ENCODE measurements at places on chromosomes 3 and 15.

DNA sequence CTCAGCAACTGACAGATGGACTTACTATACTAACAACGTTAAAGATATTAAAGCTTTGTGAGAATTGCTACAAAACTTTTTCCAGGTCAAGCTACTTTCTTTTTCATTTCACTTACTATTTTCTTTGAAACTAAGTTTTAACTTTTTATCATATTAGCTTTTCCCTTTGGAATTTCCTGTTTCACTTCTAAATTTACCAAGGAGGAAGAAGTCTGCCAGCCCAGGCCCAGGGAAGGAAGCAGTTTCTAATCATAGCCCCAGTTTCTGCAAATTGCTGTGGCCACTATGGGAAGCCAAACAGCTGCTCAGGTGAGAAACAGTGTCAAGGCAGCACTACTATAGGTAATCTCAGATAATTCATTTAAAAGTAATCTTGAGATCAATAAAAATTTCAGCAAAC lies 18.4 kb downstream of the CYFIP1 start:
- DNase-seq: no peak

DNA sequence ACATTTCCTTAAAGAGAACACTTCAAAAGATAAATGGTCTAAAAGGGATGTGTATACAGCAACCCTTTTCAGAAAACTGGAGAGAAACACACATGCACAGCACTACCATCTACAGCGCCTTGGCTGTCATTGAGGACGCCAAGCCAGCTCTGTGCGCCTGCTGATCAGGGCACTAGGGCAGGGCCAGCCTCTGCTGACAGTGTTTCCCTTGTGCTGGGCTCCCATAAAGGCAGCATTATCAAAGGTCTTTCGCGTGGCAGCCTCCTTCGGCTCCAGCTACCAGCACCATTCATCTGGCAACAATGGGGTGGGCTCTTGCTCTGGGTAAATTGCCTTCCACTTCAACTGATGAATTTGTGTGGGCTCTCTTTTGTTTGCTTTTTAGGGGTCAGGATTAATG lies 53.4 kb downstream of the LDHAL6B start:
- no peak for DNase-seq

GRCh38 chr3:158430968-158431367 lies 140.0 kb upstream of the MLF1 start:
- no peak for DNase-seq

- no peak for DNase-seq
These were observed 64.2 kb downstream of the CYFIP1 start for GRCh38 chr15:22915866-22916515.

GRCh38 chr15:80180468-80180867 lies 27.7 kb downstream of the FAH start:
- no peak for DNase-seq

DNA sequence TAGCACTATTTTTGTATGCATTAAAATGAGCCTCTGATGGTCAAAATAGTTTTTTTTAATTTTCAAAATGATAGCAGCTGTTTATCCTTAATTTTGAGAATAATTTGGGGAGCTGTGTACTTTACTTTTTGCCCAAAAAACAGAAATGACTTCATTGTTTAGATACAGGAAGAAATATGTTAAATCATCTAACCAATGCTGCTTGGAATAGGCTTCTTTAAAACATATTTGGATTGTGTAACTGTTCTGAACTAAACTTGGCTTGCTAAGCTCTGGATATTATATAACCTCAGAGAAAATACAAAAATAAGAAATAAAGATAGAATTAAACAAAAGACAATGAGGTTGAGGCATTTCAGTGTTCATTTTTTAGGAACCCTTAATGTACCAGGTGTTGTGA lies 119.3 kb downstream of the SERPINI1 start:
- DNase-seq: no peak

- DNase-seq: no peak
These were observed 36.8 kb upstream of the SUCLG2 start for GRCh38 chr3:67691207-67691606.

GRCh38 chr3:12627370-12627769 lies 36.5 kb downstream of the RAF1 start:
- no peak for DNase-seq

GRCh38 chr15:32674681-32675080 lies 33.2 kb downstream of the SCG5 start:
- DNase-seq: no peak

DNA sequence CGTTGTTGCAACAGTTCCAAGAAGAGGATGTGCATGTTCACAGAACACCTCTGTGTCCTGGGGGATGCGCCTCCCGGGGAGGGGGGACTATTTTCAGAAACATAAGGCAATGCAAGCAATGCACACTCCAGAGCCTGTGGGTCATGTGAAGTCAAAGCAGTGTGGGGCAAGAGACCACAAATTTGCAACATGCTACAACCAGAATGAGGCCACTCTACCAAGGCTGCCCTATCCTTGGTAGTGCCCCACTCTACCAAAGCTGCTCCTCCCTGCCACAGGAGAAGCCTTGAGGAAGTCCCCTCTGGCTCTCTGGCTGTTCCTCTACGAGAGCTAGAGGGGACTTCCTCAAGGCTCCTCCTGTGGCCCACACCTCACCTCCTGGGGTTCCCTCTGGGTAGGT lies 8.4 kb upstream of the NR2C2 start:
- DNase-seq: no peak

DNA sequence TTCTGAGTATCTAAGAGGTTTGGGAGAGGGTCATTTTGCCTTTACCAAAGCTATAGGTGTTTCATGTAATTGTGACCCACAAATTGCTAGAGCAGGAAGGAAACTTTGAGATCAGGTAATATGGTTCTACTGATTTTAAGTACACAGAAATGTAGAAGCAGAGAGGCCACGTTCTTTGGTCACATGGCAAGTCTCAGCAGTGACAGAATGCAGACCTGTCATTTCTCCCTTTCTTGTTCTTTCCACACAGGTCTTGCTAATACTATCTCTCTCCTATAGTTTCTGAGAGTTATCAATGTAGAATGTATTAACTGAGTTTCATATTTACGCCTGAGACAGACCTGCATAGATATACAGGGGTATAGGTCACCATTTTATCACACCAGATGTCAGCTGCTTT lies 10.9 kb upstream of the RTP1 start:
- DNase-seq: no peak

- no peak for DNase-seq
These were observed 266.3 kb downstream of the CHL1 start for GRCh38 chr3:462851-463250.

GRCh38 chr15:39132070-39132469 lies 448.8 kb upstream of the THBS1 start:
- no peak for DNase-seq

GRCh38 chr3:114721864-114722263 lies 425.2 kb downstream of the ZBTB20 start:
- no peak for DNase-seq

GRCh38 chr3:135314237-135314636 lies 519.2 kb downstream of the EPHB1 start:
- no peak for DNase-seq

DNA sequence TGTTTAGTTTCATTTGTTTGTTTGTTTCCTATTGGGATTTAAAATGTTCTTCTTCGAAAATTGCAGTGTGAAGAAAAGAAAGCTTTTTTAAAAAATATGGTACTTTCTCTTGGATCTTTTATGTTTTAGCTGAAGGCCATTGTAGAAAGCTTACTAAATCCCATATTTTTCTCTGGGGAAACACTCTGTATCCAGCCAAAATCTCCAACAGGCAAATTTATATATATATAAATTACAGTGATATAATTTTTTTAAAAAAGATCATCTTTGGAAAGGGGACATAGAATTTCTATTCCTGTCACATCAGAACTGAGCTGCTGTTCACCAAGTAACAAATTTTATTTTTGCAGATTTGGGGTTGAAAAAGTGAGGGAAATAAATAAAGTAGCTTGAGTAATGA lies 19.6 kb upstream of the EPHA3 start:
- DNase-seq: no peak

- DNase-seq: no peak
These were observed 7.0 kb downstream of the SUCLG2 start for GRCh38 chr3:67647390-67647878.

GRCh38 chr3:108555966-108556581 lies 33.2 kb downstream of the CIP2A start:
- no peak for DNase-seq

DNA sequence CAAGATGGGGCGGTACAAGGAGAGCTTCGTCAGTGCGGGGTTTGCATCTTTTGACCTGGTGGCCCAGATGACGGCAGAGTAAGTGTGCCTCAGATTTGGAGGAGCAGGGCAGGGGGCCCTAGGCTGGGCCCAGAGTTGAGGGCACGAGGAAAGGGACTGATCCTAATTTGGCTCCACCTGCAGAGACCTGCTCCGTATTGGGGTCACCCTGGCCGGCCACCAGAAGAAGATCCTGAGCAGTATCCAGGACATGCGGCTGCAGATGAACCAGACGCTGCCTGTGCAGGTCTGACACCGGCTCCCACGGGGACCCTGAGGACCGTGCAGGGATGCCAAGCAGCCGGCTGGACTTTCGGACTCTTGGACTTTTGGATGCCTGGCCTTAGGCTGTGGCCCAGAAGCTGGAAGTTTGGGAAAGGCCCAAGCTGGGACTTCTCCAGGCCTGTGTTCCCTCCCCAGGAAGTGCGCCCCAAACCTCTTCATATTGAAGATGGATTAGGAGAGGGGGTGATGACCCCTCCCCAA lies 19.8 kb downstream of the EPHB3 start:
- no peak for DNase-seq

GRCh38 chr3:155093261-155093660 lies 13.1 kb downstream of the MME start:
- DNase-seq: no peak

GRCh38 chr3:100556673-100557310 lies 52.6 kb upstream of the ADGRG7 start:
- DNase-seq: no peak

DNA sequence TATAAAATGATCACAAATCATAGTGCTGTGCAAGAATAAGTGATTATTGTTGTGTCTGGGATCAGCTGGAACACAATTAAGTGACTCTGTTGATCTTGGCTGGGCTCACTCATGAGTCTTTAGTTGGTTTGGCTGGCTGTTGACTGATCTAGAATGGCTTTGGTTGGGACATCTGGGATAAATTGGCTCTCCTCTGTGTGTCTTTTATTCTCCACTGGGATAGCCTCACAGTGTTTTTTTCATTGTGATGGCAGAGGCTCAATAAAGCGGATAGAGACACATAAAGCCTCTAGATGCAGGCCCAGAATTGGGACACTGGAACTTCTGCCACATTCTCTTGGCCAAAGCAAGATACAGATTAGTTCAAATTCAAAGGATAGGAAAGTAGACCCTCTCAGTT lies 735.6 kb downstream of the PDCD6IP start:
- no peak for DNase-seq

DNA sequence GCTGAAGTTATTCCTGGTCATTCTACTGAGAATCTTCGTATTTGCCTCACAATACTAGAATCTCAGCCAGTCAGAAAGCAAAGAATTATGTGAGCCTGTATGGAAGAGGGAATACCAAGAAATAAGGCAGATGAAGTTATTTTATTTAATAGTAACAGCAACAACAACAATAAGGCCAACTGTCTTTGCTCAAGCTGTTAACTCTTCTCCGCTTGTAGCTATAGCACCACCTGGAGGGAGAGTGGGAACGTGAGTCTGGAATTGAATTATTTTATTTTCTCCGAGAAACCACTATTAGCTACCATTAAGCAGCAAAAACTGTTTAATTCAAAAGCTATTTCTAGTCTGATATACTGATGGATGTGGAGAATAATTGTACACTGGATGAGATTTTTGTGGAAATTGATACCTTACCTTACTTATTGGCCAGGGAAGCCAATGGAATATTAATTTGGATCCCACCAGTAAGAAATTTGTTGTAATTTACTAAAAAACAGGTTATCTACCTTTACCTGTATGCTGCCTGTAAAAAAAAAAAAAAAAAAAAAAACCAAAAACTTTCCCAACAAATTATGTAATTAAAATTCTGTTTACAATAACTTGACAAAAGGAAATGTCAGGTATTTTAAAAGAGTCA lies 50.1 kb downstream of the CALML4 start:
- DNase-seq: no peak

- DNase-seq: no peak
These were observed 21.5 kb upstream of the NPTN start for GRCh38 chr15:73654659-73655058.

GRCh38 chr3:139119331-139120025 lies 74.8 kb upstream of the PRR23C start:
- no peak for DNase-seq

GRCh38 chr3:156561533-156561932 lies 6.6 kb upstream of the SSR3 start:
- DNase-seq: no peak

DNA sequence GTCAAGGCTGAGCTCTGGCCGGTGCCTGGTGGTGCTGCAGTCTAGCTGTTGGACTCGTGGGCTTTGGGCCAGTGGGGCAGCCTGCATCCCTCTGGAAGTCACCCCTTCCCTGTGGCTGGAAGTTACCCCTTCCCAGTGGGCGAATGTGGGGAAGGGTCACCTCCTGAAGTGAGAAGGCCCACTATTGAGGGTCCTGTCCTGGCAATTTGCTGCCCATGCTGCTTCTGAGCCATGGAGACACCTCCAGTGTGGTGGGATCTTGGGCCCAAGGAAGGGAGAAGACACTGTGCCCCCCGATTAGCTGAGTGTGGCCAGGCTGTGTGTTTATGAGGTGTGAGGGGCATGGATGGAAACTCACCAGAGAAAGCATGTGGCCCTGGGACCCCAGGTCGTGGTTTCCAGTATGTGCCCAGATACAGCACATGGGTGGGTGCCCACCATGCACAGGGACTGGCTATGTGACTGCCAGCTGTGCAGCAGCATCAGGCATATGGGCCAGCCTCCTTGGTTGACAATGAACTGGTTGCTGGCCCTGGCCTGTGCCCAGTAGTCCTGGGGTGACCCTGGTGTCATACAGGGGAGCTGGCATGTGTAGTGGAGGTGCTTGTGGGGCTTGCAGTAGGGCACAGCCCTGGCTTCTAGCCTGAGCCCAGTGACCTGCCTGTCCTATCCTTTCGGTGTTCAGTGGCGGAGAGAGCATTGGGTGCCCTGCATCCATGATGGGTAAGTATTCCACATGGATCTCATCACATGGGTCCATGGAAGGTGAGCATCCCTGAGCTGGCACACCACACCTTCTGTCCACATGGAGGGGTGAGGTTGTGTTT lies 221.2 kb downstream of the SNRPN start:
- DNase-seq: no peak

DNA sequence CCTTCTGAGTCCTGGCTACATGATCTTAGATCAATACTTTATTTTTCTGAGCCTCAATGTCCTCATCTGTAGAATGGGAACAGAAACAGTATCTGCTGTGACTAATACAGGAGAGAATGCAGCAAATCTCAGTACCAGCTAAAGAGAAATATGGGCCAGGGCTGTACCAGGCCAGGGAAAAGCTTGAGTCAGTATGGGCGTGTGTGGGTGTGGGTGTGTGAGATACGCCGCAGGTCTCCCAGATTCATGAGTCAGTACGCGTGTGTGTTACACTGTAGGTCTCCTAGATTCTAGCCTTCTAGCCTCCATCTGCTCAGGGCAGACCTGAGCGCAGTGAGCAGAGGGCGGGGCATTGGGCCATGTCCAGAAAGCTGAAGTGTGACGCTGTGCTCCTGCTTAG lies 15.2 kb downstream of the GNAI2 start:
- DNase-seq: no peak

All from activated naive CD4-positive, alpha-beta T cell (primary cell).